ENCODE measurements at places on chromosomes 2 and 18.
A peak's percentile ranks its signal among the peaks of the same experiment; 100 is the strongest.

DNA sequence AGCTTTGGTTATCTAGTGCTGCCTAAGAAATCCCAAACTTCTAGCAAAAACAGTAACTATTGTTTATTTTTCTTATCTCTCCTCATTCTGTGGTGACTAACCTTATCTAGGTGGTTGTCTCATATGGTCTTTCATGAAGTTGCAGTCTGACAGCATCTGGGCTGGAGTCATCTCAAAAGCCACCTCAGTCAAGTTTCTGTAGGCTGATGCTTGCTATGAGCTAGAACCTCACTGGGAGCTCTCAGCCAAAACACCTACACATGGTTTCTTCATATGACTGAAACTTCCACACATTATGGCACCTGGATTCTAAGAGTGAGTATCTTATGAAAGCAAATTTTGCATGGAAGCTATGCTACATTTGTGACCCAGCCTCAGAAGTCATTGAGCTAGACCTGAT, 596.4 kb upstream of the VRK2 start:
- DNase-seq = no peak

GRCh38 chr2:43419876-43420275, 176.0 kb downstream of the THADA start:
- DNase-seq = no peak

DNA sequence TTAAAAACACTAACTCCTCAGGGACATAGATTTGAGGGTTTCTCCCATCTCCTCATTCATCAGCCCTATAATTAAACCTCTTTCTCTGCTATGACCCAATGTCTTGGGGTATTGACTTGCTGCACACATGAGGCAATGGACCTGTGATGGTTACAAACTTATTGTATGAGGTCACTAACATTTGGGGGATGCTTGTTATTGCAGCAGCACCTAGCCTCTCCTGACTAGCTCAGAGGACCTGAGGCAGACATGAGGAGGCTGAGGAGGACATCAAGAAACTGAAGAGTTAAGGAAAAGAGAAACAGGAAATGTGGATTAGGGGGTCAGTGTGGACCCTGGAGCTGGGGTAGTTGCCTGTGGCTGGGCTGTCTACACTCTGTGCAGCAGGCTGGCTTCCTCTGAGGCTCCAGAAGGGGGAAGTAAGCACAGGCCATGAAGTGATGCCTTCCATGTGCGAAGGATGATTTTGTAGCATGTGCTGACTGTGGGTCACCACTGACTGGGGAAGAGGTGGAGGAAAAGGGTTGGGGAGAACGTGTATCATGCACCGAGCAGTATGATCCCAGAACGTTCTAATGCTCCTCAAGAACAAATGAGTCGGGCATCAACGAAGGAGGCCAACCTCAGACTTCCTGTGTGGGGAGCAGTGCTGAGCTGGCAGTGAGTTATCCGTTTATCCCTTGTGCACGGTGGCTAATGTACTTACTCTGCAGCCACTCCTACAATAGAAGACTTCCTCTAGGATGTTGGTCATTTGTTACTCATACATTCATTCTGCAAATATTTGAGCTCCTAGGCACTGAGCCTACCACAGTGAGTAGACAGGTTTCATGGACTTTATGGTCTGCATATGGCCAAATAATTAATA, 42.1 kb upstream of the RFX8 start:
- peak; percentile 99 for DNase-seq

DNA sequence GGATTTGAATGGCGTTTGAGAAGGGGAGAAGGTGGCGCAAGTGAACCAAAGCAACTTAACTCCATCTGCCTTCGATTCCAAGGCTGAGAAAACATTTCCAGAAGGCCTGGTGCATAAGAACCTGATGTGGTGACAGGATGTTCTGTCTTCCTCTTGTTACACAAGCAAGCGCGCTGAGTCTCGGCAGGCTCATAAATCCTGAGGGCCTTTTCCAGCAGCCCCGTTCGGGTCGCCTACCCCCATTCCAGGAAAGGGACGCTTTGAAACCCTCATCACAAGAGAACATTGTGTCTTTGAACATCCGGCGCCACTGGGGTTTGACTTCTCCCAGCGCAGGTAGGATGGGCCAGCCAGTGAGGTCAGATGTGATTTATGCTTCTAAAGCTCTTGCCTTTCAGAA, 403.5 kb downstream of the SETBP1 start:
- DNase-seq = no peak

GRCh38 chr18:44342162-44342561, 338.5 kb upstream of the SETBP1 start:
- DNase-seq = no peak

DNA sequence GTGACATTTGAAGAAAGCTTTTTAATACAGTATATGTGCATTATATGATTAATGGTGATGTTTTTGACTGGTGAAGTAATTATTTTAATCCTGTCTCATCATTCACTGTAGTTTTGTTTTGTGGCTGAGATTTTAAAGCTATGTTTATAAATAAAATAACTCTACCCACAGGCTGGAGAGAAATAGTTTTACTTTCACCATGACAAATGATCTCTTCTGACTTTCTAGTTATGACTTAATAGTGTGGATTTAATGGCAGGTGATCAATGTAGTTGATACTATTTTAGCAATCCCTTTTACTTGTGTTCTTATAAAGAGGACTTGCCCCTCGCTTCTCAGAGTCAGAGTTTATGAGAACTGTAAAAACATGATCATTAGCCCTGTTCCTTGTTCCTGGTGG, 289.5 kb upstream of the SIX3 start:
- no peak for DNase-seq

DNA sequence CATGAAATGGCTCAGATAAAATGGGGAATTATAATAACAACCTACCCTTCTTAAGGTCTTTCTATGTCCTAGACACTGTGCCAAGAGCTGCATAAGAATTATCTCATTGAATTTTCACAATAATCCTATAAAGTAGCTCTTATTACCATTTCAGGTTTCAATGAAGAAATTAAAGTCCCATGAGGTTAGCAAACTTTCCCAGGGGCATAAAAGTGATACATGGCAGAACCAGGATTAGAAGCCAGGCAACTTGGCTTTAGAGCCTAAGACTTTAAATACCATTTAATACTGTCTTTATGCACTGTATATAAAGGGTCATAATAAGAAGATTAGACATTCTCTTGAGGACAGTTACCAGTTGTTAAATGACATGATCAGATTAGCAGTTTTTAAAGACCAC, 130.1 kb downstream of the GCA start:
- no peak for DNase-seq

DNA sequence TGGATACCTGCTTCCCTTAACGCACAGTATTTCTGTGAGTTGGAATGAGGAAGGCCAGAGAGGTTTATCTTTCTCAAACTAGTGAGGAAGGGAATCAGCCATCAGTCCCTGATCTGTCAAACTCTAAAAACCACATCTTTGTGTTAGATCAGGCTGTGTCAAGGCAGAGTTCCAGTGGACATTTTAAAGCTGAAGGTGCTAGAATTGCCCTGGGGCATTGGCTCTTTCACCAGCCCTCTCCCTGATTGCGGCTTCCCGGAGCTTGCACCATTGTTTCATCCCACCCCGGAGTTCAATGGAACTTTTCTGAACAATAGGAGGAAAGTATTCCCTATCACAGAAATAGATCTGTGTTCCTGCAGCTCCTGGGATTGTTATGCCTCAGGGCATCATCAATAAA, 110.2 kb downstream of the RNF144A start:
- no peak for DNase-seq

DNA sequence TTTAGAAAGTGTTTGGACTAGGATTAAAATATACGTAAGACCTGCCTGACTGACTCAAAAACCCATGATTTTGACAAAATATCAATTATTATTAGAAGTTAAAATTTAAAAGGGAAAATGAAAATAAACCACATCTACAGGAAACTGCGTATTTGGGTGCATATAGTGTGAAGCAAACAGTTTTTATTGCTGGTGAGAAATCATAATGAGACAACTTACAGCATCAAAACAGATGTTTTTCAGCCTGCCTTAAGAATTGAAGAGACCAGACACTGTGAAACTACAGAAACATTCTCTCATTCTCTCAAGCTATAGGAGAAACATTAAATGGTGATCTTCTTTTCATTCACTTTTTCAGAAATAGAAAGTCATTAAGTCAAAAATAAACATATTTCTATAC, 62.9 kb downstream of the RAD51AP2 start:
- no peak for DNase-seq

DNA sequence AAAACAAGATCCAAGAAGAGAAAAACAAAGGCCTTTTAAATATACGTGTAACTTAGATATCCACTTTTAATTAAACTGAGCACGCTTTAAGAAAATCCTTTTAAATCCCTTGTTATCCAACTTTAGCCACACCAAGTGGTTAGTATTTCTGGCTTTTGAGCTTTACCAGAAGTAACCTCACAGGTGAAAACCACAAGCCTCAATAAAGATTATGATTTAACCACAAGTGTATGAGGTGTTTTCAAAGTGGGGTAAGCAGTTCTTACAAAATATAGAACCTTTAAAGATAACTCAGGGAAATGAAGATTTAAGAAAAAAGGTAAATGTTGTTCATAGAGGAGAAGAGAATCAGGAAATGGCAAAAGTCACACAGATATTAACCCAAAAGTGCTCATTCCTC, 58.4 kb upstream of the CDCA7 start:
- no peak for DNase-seq

GRCh38 chr2:224969633-224970260, 72.5 kb downstream of the DOCK10 start:
- DNase-seq = no peak

DNA sequence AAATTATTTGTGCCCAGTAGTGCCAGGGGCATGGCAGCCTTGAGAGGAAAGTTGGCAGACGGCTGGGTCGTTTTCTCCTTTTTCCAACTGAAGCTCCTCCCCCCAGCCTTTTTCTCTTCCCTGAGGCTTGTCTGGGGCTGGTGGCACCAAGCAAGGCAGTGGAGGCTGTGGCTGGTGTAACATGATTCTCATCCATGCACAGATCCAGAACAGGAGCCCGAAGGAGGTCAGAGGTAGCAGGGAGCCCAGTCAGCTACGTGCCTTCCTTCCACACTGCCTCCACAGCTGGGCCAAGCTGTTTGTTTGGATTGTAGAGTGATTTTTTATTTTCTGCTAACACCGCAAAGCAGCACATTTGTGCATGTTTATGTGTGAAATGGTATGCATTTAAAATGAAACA, 170.3 kb upstream of the MGAT5 start:
- DNase-seq = no peak

DNA sequence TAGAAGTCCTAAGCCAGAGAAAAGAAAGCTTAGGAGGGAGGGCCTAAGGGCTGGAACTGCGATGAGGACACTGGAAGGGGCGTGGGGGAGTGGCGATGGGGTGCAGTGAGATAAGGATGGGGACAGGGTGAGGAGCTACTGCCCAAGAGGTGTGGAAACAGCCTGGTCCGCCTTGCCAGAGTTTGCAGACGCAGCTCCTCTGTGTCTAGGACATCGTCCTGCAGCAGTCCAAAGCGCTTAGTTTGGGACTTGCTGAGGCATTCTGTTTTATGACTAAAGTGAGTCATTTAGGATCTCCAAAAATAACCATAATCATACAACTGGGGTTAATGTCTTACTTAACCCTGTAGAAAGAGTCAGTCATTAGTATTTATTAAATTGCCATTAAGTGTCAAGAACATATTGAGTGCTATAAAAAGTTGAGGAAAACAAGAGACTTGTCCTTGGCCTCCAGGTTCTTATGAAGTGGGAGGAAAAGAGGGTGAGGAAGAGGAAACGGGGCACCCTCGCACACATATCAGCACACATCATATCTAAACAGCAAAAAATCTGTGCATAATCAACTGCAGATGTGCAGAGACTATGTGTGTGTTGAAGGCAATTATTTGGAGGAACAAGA, 74.8 kb downstream of the CDK15 start:
- DNase-seq = peak; percentile 17

GRCh38 chr2:187429989-187430388, 18.1 kb downstream of the CALCRL start:
- DNase-seq = peak; percentile 88

DNA sequence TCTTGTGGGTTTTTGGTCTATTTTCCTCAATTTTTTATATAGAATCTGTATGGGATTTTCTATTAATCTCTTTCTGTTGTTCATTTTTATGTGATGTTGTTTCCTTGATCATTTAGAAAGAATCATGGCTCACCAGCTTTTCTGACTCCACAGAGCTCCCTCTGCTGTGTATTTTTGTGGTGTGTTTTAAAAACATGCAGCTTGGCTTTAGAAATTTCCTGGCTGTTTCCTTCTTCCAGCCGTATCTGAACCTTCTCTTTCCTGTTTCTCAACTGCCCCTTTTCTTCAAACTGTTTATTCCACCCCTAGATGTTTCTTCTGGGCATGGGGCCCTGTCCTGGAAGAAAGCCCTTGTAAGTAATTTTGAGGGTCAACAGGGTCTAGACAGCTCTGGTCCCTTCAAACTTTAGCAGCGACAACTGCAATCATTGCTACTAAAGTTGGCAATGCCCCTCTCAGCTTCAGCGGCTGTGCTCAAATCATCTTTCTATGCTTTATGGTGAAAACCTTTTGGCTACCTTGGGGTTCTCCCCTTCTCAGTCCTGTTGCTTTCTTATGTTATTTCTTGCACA, 17.6 kb upstream of the COPS8 start:
- no peak for DNase-seq

DNA sequence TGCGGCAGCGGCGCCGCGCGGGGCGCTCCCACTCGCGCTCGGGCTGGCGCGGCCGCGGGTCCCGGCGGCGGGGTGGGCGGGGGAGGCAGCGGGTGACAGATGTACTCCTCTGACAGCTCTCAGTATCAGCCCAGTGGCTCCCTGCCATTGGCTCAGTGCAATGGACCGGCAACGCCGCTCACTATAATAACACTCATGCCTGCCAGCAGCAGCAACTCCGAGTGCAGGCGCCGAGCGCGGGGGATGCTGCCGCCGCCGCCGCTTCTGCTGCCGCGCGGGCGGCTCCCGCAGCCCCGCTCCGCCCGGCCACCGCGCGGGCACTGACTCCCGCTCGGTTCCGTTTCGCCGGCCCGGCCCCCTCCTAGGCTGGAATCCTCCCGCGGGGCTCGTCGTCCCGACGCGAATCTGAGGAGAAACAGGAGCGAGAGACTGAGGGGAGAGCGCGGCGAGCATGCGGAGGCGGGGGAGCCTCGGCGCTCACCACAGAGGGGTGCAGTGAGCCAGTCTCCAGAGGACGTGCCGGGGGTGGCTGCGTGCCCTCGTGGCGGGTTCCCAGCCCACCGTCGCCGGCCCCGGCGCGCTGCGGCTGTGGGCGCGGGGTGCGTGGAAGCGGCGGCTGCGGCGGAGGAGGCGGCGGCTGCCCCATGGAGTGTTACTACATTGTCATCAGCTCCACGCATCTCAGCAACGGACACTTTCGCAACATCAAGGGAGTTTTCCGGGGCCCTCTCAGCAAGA, at the start of gene ZNF804A:
ZNF804A (plus strand) TSS at position 214 of the 738 bp plus-strand sequence; CDS start at position 645, 431 bp downstream.
- peak; percentile 69 for DNase-seq

DNA sequence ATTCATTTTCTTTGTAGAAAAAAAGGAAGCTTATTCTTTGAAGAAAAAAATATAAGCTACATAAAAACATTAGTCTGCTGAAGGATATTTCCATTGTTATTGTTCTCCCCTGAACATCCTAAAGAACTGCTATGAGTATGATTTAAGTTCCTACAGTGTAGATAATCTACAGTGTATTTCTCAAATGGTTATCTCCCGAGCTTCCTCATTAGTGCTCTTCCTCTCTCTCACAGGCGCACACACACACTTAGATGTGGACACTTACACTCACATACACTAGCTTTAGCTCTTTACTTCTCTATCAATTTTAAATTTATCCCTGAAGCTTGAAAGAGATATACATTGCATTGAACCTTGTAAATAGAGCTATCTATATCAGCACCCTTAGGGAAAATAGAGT, 681.0 kb downstream of the KCNJ3 start:
- DNase-seq = no peak

Measured in HCEC 1CT (cell line).